Tibial nerve (tissue), 4 donors: ENCODE measurements at places on chromosomes 4 and X.

DNA sequence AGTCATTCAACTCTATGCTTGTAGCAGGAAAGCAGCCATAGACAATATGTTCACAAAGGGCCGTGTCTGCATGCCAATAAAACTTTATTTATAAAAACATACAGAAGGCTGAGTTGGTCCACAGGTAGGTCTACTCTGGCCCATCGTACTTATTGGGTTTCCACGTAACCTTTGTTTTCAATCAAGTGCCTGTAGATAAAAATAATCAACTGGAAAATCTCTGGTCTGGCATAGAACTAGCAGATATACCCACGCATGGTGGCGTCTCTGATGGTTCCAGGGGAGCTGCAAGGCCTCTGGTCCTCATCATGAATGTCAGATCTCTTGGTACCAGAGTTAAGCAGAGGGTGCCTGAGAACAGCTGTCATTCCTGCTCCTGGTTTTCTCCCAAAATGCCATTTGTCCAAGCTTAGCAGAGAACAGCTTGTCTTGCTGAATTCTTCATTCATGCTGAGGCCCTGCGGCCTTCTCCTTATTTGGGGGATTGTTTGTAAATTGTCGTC, 31.4 kb upstream of the JAKMIP1 start:
- no peaks in the 10 kb centered on the region for H3K27me3 ChIP-seq
- no peak for DNase-seq
- no peak overlapping the region for H3K27ac ChIP-seq
- H3K4me3 ChIP-seq, result no peak overlapping the region

DNA sequence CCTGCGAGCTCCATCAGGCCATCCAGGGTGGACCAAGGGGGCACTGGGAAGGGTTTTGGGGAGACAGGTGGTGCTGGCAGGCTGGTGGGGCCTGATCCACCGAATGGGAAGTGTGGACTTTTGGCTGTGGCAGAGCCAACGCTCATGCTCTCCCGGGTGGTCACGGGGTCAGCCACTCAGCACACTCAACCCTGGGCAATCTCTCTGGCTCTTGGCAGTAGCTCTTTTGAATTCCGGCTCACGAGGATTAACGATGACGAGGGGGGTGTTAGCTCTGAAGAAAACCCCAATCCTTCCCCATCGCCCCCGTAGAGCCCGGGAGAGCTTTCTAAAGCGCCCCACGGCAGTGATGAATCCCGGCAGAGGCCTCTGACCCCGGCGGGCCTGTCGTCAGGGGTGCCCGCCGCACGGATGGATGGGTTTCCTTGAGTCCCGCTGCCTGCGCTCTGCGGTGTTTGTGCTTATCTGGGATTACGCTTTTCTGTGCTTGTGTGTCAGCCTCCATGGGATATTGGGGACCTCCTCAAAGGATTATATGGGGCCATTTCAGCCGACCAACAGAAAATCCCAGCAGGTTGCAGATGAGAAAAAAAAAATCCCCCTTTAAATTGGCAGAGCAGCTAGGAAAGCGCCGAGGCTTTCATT, 156.8 kb upstream of the PSAPL1 start:
- DNase-seq, result no peak
- H3K4me3 ChIP-seq, result no peak overlapping the region
- no peaks in the 10 kb centered on the region for H3K36me3 ChIP-seq
- no peaks in the 10 kb centered on the region for H3K4me1 ChIP-seq

DNA sequence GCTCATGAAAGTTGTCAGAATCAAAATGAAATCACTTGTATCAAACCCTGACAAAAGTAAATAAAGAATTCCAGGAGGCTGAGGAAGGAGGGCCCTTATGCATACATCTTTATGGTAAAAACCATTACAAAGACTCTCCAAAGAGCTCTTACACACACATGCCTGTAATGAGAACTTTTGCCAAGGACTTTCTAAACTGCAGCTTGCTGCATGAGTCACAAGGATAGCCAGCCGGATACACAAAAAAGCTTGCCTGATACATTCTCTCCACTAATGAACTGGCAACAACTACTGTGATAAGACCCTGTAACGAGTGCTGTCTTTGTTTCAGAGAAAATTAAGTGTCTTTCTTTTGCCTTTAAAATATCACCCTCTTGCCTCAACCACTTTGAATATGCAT, 618.1 kb downstream of the PPP4R3C start:
- no peak for DNase-seq
- no peaks in the 10 kb centered on the region for H3K27me3 ChIP-seq
- H3K4me3 ChIP-seq, result no peak overlapping the region
- no peaks in the 10 kb centered on the region for H3K4me1 ChIP-seq
- no peaks in the 10 kb centered on the region for H3K36me3 ChIP-seq
- no peak overlapping the region for H3K27ac ChIP-seq

- H3K4me3 ChIP-seq, result peak overlapping the region; percentile 35
- no peaks in the 10 kb centered on the region for H3K36me3 ChIP-seq
- no peaks in the 10 kb centered on the region for H3K4me1 ChIP-seq
- peak overlapping the region; percentile 32 for H3K27ac ChIP-seq
These were observed 50.6 kb downstream of the LGI2 start for GRCh38 chr4:24980064-24980690.

- no peak overlapping the region for H3K4me3 ChIP-seq
- no peak for DNase-seq
- no peaks in the 10 kb centered on the region for H3K36me3 ChIP-seq
- H3K27ac ChIP-seq, result peak overlapping the region; percentile 49
These were observed 62.8 kb downstream of the FAM193A start for GRCh38 chr4:2599304-2599654.

DNA sequence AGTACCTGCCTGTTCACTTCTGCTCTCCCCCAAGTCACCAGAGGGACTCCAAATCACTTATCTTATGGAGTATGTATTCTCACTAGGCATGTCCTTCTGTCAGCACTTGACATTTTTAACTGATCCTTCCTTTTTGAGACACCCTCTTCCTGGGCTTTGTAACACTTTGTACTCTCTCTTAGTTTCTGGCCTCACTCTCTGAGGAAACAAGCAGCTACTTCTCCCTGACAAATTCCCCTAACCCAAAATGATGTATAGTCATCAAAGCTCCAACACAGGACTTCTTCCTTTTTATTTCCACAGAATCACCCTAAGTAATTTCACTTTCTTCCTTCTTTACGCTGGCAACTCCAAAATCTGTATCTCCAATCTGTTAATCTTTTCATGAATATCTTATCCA, 101.8 kb downstream of the ARAP2 start:
- H3K27me3 ChIP-seq, result no peaks in the 10 kb centered on the region
- DNase-seq, result no peak
- H3K27ac ChIP-seq, result no peak overlapping the region
- no peak overlapping the region for H3K4me3 ChIP-seq
- no peaks in the 10 kb centered on the region for H3K4me1 ChIP-seq

DNA sequence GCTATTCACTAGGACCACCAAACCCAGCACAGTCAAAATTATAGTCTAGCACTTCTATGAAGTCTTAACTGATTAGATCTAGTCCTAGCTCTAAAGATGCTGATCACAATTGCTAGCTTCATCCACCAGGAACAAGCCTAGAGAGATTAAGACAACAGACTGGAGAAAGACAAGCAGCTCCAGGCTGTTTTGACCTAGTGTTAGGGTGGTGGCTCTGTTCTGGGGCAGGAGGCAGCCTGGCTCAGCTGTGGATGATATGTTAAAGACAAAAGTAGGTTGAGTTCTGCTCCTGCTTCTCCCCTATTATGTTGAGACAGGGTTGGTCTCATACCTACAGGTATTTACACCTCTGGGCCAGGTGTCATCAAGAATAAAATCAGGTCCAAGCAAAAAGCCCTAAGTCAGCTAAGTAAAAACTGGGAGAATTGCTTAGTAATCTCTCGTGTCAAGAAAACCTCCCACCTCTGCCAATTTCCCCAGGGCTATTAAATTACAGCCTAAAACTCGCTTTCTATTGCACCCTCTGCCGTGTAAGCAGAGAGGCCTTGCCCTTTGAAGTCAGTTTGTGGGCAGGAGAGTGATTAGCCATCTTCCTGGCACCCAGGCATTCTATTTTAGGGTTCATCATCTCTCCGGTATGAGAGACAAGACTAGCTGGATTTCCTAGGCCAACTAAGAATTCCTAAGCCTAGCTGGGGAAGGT, 39.9 kb downstream of the RAB40AL start:
- H3K4me3 ChIP-seq, result no peak overlapping the region
- no peak overlapping the region for H3K27ac ChIP-seq
- DNase-seq, result no peak
- no peaks in the 10 kb centered on the region for H3K36me3 ChIP-seq
- no peaks in the 10 kb centered on the region for H3K4me1 ChIP-seq

DNA sequence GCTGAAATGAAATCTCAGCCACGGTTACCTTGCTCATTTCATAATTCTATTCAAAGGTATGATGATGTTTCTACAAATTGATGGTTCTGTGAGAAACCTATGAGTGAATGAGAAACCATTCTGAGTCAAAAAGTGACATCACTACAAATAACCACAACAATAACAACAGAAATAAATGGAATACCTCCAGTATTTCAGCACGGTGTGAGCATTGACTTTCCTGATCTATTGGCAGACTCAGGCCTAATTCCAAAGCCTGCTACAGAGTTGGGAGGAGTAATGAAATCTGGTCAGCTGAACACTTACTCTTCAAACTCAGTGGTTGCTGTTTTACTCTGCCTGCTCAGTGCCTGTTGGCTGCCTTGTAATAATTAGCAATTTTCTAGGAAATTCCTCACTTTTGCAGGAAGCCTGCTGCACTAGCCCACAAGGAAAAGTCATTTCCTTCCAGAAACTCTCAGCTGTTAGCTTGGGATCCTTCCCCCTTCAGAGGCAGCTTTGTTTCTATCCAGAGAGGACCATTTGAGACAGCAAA, 18.8 kb upstream of the SYNPO2 start:
- no peak overlapping the region for H3K27ac ChIP-seq
- DNase-seq, result no peak
- H3K27me3 ChIP-seq, result no peaks in the 10 kb centered on the region
- H3K36me3 ChIP-seq, result no peaks in the 10 kb centered on the region
- no peak overlapping the region for H3K4me3 ChIP-seq

GRCh38 chr4:75633846-75634245, 3.5 kb upstream of the CDKL2 start:
- peaks cover 11% of the 10 kb centered on the region for H3K4me1 ChIP-seq
- H3K36me3 ChIP-seq, result no peaks in the 10 kb centered on the region
- no peak overlapping the region for H3K27ac ChIP-seq
- no peak for DNase-seq
- no peak overlapping the region for H3K4me3 ChIP-seq

- H3K4me3 ChIP-seq, result no peak overlapping the region
- H3K4me1 ChIP-seq, result no peaks in the 10 kb centered on the region
- H3K36me3 ChIP-seq, result no peaks in the 10 kb centered on the region
- no peak overlapping the region for H3K27ac ChIP-seq
- H3K27me3 ChIP-seq, result no peaks in the 10 kb centered on the region
These were observed 172.3 kb upstream of the RPS6KA3 start for GRCh38 chrX:20438871-20439526.
